ENCODE measurements at places on chromosomes 11 and 22.
A peak's percentile ranks its signal among the peaks of the same experiment; 100 is the strongest.

DNA sequence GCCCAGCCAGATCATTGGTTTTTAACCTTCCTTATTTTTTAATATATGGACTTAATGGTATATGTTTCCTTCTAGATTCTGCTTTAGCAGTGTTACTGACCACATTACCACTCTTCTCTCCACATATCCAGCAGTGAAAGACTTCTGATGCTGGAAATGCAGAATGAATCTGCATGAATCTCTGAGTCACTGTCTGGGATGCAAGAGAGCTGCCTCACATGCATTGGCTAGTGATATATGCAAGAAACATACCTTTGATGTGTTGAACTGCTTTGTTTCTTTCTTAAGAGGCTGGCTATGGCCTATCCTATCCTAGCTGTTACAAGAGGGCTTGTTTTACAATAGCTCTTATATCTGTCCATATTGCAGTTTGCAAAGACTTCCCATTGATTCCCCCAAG, 16.6 kb upstream of the AMPD3 start:
- no peak for DNase-seq

GRCh38 chr11:107583629-107584195, 7.2 kb upstream of the ELMOD1 start:
- DNase-seq = no peak

DNA sequence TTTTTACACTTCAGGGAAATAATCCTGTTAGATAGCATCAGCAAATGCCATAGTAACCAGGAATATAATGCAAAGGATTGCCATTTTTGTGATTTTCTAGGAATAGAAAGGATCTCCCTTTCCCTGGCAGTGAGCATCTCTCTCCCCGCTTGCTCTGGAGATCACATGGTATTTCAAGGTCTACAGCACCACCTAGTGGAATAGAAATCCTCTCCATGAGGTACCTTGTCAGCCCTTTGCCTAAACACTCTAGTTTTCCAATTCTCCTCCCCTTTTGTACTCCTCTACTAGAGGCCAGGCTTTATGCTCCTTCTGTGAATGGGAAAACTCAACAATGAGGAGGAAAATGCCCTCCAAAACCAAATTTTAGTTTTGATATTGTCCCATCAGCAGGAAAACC, 78.4 kb downstream of the XRRA1 start:
- no peak for DNase-seq

GRCh38 chr11:74730571-74731260, 510 bp downstream of the CHRDL2 start:
- DNase-seq = no peak

- no peak for DNase-seq
Observed at GRCh38 chr11:12085371-12086251, 24.8 kb upstream of the MICAL2 start.

DNA sequence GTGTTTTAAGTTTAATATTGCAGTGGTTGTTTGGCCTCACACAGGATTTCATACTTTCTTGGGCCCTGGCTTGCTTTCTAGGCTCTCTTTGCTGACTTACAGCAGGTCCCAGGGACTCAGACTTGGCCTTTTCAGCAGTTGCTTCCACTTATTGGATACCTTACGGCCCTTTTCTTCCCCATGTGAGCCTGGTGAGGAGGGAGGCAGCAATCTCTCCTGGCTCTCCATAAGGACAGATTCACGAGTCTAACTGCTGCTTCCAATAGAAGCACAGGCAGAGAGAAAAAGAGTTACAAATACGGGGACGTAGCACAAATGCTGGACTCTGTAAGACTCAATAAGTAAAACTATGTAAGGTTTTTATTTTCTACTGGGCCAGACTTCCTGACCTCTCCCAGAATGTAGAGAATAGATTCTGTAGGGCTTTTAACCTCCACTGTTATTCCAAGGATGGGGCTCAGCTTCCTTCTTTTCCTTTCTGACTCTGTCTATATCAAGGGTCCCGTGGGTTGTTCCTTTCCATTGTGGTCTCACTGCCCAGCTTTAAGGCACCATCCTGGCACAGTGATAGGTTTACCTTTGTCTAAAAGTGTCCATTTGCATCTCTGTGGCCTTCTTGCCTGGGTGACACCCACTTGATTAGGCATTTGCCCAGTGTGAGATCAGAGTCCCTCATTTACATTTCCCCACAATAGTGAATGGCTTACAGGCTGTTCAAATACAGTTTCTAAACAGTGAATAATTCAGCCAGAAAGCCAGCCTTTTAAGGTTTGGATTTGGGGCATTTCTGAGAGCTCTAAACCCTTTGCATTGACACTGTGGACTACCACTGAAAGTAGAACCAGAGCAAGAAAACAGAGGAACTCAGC, 92.8 kb downstream of the RASSF10 start:
- DNase-seq = no peak

- no peak for DNase-seq
Observed at GRCh38 chr22:43226377-43227238, 39.7 kb upstream of the TTLL12 start.

DNA sequence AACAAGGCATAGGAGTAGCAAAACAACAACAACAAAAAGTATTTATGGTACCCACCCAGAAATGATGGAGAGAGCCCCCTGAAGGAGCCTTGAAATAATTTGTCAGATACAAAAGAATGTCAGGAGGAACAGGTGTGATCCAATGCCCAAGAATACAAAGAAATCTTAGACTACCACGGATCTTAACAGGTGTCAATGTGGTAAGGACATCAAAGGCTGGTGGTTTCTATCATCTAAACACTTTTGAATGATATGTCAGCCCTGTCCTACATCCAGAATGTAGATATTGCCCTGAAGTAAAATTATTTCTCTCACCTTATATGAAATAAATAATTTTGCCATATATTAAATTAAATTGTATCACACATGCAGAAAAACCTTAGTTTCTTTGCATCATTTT, 386.4 kb upstream of the ANO5 start:
- DNase-seq = no peak

DNA sequence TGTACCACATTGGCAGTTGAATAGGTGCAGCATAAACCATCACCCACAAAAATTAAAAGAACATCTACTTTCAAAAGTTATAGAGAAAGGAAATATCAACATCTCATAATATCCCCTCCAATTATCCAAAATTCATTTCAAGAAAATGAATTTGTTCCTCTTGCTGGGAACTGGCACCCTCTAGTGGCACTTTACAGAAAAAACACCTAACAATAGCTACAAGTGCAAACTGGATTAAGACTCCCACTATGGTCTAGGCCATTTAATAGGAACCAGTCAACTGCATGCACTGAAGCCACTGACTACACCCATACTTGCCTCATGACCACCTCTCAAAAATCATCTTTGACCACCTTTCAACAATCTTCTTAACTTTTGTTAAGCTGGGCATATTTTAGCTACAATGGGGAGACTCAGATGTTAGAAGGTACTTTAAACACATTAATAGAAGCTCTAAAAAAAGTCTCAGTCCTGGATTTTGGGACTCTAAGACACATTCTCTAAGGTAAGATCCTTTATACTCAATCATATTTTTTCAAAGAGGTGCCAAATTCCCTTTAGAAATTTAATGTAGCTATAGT, 17.3 kb downstream of the TRAF6 start:
- DNase-seq = peak; percentile 45

DNA sequence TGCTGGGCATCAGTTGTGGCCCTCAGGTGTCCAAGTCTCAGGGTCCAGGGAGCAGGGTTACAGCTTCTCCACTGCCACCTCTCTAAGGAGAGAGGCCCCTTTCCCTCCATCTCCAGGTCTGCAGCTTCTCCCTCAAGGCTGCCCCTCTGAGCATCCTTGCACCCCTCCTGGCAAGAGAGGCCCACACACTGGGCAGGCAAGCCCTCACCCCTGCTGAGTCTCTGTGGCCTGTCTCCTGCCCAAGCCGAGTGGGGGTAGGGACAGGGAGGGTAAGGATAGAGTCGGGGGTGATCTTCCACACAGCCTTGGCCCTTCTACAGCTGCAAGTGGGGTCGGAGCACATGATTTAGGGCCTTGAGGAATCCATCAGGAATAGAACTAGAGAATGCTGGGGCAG, 76.6 kb downstream of the ST3GAL4 start:
- DNase-seq = no peak

DNA sequence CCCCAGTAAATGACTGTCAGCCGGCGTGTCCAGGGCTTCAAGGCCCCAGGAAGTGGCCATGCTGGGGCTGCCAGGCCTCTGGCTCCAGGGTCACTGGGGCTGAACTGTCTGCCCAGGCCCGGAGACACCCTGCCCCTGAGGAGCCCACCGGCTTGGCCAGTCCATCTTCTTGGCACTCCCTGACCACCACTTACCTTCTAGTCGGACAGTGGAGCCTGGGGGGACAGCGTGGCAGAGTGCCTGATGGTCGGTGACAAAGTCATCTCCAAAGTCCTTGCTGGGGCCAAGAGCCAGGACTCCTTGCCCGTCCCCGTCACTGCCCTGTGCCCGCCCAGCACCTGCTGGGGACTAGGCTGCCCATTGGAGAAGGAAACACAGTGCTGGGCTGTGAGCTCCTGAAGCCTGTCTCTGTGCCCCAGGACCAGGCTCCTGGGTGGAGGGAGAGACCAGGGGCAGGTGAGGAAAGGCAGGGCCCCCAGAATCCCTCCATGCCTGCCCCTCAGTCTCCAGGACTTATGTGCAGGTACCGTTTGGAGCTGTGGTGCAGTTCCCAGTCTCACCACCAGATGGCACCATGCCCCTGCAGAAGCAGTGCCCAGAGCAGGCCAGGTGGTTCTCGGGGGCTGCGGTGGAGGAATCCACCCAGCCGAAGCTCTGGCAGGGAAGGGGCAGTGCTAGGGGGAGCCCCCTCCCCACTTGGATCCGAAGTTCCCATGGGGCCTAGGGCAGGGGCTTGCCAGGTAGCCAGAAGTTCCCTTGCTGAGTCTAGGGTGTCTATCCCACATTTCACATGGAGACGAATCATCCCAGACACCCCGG, 6.0 kb upstream of the CCDC188 start:
- DNase-seq = peak; percentile 76

GRCh38 chr11:106137061-106137460, 59.6 kb downstream of the AASDHPPT start:
- no peak for DNase-seq

DNA sequence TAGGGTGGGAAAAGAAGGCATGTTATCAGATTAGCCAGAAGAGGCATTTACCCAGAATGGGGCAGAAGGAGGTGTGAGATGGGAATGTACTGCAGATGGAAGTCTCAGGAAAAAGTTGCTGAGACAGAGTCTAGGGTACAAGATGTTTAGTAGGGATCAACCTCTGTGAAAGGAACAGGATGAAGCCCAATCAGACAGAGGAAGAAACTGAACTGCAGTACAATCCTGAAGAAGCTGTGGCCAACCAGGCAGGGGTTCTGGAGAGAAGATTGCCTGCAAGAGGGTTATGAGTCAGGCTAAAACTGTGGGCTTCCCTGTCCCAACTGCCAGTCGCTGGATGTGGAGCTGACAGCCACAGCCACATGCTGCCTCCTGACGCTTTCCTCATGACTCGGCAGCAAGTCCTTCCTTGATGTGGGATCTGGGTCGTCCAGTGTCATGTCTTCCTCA, 64.0 kb downstream of the CWC15 start:
- no peak for DNase-seq

- no peak for DNase-seq
Observed at GRCh38 chr22:44360668-44361381, 48.1 kb upstream of the SHISAL1 start.

DNA sequence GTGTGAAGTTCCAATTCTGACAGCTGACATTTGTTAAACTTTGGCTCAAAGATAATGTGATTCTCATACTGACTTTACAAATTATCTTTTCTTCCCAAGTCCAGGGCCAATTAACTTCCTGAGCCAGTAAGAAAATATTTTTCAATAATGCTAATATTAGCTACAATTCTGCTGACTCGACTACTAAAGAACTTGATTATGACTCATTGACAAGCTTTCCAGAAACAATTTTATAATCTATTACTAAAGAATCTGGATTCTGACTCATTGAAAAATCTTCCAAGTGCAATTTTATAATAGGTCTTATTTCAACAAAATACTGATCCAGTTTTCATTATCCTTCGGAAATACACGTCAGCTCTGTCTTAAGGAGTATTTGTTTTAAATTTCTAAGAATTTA, 12.9 kb upstream of the XKR3 start:
- DNase-seq = no peak

DNA sequence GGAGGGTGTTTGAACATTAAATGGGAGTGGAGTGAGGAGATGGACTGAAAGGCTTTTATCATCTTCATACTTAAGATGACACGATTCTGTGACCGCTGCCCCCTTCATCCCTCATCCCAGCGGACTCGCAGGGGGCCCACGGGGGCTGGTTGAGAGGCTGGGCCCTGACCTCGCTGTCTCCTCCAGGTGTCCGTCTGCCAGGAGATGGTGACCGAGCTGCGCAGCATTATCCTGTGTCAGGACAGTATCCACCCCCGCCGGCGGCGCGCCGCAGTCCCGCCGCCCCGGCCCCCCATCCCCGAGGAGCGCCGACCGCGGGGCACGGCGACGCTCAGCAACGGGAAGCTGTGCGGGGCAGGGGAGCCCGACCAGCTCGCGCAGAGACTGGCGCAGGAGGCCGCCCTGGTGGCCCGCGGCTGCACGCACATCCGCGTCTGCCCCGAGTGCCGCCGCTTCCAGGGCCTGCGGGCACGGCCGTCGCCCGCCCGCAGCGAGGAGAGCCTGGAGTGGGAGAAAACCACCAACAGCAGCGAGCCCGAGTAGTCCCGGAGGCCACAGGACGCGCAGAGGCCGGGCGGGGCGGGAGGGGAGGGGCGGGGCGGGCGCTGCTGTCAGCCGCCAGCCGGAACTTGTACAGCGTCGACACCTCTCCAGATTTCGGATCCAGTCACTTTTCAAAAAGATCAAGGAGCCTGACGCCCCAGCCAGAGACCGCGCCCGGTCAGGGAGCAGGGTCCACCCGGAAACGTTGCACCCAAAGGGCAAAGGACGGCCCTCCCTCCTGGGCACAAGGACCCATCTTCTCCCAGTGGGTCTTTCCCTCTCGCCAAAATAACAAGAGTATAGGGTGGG, 38.0 kb upstream of the TBCEL start:
- DNase-seq = peak; percentile 28

- DNase-seq = no peak
Observed at GRCh38 chr22:42078469-42079318, 806 bp upstream of the SMDT1 start.

DNA sequence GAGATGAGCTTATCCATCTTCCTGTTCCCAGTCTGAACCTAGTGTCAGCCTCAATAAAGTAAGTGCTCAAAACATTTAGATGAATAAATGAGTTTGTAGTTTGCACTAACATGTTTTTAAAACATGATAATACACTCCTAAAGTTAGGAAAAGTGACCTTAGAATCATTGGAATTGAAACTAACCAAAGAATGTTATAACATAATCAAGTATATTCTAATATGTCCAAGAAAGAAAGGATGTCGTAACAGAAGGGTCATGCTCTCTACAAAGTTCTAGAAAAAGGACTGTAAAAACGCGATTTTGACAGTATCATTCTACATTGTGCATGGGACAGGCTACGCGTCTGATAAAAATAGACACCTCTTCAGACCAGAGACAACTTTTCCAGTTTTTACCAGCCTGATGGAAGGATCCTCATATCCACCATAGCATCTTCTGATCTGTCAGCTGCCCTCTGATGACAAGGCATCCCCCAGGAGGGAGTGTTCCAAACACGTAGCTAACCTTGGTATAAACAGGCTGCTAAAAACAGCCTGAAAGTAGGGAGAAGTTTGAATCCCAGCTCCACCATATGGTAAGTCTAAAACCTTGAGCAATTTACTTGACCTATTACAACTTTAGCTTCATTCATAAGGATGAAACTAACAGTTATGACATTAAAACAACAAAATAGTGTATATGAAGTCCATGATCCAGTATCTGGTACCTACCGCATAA, 30.2 kb downstream of the CLMP start:
- DNase-seq = no peak

Measured in central memory CD4-positive, alpha-beta T cell (primary cell).